ENCODE measurements at places on chromosomes 13 and 19.

- no peak for DNase-seq
Measured at GRCh38 chr13:40120288-40120687, 464.8 kb downstream of the COG6 start.

DNA sequence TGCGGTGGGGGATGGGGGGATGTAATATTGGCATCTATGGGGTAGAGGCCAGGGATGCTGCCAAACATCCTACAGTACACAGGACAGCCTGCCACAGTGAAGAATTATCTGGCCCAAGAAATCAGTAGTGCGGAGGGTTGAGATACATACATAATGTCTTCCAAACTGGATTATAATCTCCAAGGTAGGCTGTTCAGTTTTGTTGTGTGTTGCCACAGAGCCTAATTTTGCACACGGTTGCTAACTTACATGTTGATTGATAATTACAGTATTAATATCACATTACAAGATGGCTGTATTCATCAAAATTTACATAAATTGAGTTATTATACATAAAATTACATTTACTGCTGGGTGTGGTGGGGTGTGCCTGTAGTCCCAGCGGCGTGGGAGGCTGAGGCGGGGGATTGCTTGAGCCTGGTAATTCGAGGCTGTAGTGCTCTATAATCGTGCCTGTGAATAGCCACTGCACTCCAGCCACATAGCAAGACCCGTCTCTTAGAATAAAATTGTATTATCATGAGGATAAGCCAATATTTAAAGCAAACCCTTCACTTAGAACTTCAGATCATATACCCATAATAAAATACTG is 8.1 kb downstream of the POMP start:
- no peak for DNase-seq

DNA sequence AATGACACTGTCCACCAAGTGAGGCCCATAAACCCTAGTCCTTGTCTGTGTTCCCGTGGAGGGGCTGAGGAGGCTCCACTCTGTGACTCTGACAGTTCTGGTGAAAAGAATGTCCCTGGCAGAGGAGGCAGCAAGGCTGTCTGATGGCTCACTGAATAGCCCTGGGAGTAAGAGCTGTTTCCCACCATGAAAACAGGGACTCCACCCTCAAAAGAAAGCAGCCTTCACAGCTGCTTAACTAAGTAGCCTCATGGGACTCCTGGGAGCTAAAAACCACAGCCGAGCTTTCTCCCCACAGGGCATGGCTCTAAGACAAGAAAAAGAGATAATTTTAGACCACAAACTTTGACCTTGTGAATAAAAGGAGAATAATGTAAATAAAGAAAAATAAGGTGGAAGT is 135.1 kb upstream of the FRY start:
- DNase-seq: no peak

GRCh38 chr13:50141375-50141975 is 126.2 kb downstream of the KCNRG start:
- no peak for DNase-seq

GRCh38 chr13:28468023-28468915 is 26.7 kb downstream of the FLT1 start:
- DNase-seq: no peak

GRCh38 chr13:76503766-76504165 is 382.4 kb downstream of the KCTD12 start:
- no peak for DNase-seq
